Esophagus muscularis mucosa (tissue), 4 donors: ENCODE measurements at places on chromosomes 7 and 10. TPM values are rescaled to one million over a fixed set of nuclear protein-coding genes. Genes with fewer than 3 reads are reported as not detected.

Gene CCDC201
- total RNA-seq = not detected

Gene C10orf105
- 0.17 TPM for total RNA-seq

GRCh38 chr10:30865141-30865926 is 166.3 kb downstream of the ZNF438 start:
- H3K4me1 ChIP-seq = peaks cover 7% of the 10 kb centered on the region
- H3K27me3 ChIP-seq = no peaks in the 10 kb centered on the region
- H3K4me3 ChIP-seq = no peak overlapping the region
- no peaks in the 10 kb centered on the region for H3K36me3 ChIP-seq

DNA sequence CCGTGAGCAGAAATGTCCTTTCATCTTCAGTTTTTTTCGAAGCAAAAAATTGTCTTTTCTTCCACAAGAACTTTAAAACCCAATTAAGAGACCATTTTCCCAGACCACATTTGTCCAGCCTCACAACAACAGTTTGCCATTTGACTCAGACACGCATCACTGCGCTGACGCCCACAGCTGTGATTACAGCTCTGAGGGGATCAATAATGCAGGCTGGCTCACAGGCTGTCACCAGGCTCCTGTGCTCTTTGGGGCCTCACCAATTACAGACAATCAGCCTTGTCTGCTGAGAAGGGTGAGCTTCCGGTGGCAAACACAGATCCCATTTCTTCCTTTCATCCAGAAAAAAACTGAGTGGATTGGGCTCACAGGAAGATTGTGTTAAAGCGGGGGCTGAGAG is 33.3 kb downstream of the DDC start:
- H3K36me3 ChIP-seq = no peaks in the 10 kb centered on the region
- DNase-seq = peak; percentile 55
- H3K4me1 ChIP-seq = peaks cover 5% of the 10 kb centered on the region
- no peak overlapping the region for H3K27ac ChIP-seq

DNA sequence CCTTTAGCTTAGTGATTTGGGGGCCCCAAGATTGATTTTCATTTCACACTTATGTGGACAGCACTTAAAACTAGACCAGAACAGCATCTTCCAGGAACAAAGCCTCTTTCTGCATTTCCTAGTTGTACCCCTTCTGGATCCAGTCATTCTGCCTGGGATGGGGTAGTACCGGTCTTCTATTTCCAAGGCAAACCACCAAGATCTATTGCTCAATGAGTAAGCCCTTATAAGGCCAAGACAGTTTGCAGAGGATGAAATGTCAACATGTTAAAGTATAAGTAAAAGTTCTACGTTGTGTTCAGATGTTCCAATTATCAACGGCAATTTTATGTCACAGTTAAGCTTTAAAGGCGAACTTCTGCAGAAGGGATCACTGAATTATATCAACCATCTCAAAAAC is 106.9 kb upstream of the ZNF746 start:
- H3K4me1 ChIP-seq = no peaks in the 10 kb centered on the region
- DNase-seq = no peak
- peaks cover 70% of the 10 kb centered on the region for H3K36me3 ChIP-seq
- H3K27me3 ChIP-seq = no peaks in the 10 kb centered on the region
- H3K4me3 ChIP-seq = no peak overlapping the region

- no peaks in the 10 kb centered on the region for H3K4me1 ChIP-seq
- H3K27ac ChIP-seq = no peak overlapping the region
- H3K27me3 ChIP-seq = no peaks in the 10 kb centered on the region
- no peak for DNase-seq
- H3K4me3 ChIP-seq = no peak overlapping the region
- no peaks in the 10 kb centered on the region for H3K36me3 ChIP-seq
These were observed 258.2 kb downstream of the KIF20B start for GRCh38 chr10:89959433-89960110.

DNA sequence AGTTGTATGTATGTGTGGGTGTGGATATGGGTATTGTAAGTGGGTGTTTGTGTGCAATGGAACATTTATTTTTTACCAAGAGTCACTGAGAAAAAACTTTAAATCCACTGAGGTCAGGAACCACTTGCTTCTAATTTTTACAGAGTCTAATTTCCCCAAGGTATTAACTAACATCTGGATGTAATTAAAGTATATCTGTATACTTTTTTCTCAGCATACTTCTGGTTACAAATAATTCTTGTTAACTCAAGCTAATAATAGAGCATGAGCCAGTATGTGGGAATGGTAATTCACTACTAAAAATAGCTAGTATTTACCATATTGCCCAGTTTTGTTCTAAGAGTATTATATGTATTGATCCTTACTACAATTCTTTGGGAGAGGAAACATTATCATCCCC is 24.6 kb upstream of the STEAP4 start:
- H3K4me3 ChIP-seq = no peak overlapping the region
- no peaks in the 10 kb centered on the region for H3K36me3 ChIP-seq
- DNase-seq = no peak

- H3K27ac ChIP-seq = peak overlapping the region; percentile 47
- no peaks in the 10 kb centered on the region for H3K36me3 ChIP-seq
- DNase-seq = no peak
These were observed 92.4 kb downstream of the CTTNBP2 start for GRCh38 chr7:117780832-117781231.

- H3K36me3 ChIP-seq = no peaks in the 10 kb centered on the region
- no peaks in the 10 kb centered on the region for H3K27me3 ChIP-seq
- no peak overlapping the region for H3K4me3 ChIP-seq
- no peak for DNase-seq
- no peaks in the 10 kb centered on the region for H3K4me1 ChIP-seq
- no peak overlapping the region for H3K27ac ChIP-seq
These were observed 318.5 kb downstream of the SH2D4B start for GRCh38 chr10:80856186-80856585.

GRCh38 chr10:43251419-43252165 is 15.3 kb downstream of the RASGEF1A start:
- H3K27ac ChIP-seq = no peak overlapping the region
- H3K4me1 ChIP-seq = no peaks in the 10 kb centered on the region
- no peak overlapping the region for H3K4me3 ChIP-seq
- H3K36me3 ChIP-seq = no peaks in the 10 kb centered on the region
- peaks cover 22% of the 10 kb centered on the region for H3K27me3 ChIP-seq

GRCh38 chr7:41877118-41877517 is 174.2 kb upstream of the INHBA start:
- H3K36me3 ChIP-seq = no peaks in the 10 kb centered on the region
- peaks cover 4% of the 10 kb centered on the region for H3K27me3 ChIP-seq
- H3K27ac ChIP-seq = no peak overlapping the region
- DNase-seq = no peak

GRCh38 chr7:50362712-50363282 is 58.3 kb downstream of the IKZF1 start:
- no peaks in the 10 kb centered on the region for H3K4me1 ChIP-seq
- H3K36me3 ChIP-seq = no peaks in the 10 kb centered on the region
- no peak overlapping the region for H3K27ac ChIP-seq
- H3K27me3 ChIP-seq = no peaks in the 10 kb centered on the region

DNA sequence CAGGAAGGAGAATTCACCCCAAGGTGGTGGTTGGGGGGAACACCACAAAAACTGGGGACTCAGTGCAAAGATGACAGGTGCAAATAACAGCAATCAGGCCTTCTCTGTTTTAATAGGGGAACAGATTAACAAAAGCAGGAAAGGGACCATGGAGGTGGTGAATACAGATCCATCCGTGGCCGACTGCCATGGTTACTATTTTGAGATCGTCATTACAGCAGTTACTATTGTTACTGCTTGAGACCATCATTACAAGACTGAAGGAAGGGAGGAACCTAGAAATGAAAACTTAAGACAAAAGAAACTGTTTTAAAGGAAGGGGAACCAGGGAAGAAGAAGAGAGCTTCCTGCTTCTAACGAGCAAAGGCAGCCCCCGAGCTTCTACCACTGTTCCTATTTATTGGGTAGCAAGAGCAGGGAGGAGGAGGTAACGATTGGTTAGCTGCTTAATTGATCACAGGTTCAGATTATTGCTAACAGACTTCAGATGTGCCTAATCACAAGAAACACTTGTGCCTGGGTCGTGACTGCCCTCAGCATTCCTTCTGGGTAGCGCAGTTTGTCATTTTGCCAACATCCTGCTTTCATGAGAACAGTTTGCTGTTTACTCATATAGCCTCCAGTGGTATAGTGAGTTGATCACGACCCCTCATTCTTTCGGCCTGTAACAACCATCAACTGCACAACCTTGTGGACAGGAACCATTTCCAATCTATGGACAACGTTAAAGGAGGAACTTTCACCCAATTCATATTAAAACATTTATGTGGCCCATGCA is 216.3 kb downstream of the CHCHD3 start:
- no peaks in the 10 kb centered on the region for H3K36me3 ChIP-seq
- no peak overlapping the region for H3K27ac ChIP-seq
- H3K4me3 ChIP-seq = no peak overlapping the region
- no peaks in the 10 kb centered on the region for H3K27me3 ChIP-seq

GRCh38 chr7:139767561-139767982 is 10.2 kb downstream of the HIPK2 start:
- no peak overlapping the region for H3K27ac ChIP-seq
- no peaks in the 10 kb centered on the region for H3K27me3 ChIP-seq
- H3K4me1 ChIP-seq = peaks cover 38% of the 10 kb centered on the region
- no peak for DNase-seq
- no peaks in the 10 kb centered on the region for H3K36me3 ChIP-seq
- H3K4me3 ChIP-seq = no peak overlapping the region

GRCh38 chr7:6442114-6442513 is 5.6 kb downstream of the DAGLB start:
- DNase-seq = no peak
- H3K36me3 ChIP-seq = peaks cover 19% of the 10 kb centered on the region
- peaks cover 42% of the 10 kb centered on the region for H3K4me1 ChIP-seq
- no peak overlapping the region for H3K4me3 ChIP-seq

- no peak for DNase-seq
- H3K36me3 ChIP-seq = no peaks in the 10 kb centered on the region
- no peak overlapping the region for H3K4me3 ChIP-seq
- H3K27me3 ChIP-seq = no peaks in the 10 kb centered on the region
These were observed 8.8 kb upstream of the SPAM1 start for GRCh38 chr7:123916240-123916724.

DNA sequence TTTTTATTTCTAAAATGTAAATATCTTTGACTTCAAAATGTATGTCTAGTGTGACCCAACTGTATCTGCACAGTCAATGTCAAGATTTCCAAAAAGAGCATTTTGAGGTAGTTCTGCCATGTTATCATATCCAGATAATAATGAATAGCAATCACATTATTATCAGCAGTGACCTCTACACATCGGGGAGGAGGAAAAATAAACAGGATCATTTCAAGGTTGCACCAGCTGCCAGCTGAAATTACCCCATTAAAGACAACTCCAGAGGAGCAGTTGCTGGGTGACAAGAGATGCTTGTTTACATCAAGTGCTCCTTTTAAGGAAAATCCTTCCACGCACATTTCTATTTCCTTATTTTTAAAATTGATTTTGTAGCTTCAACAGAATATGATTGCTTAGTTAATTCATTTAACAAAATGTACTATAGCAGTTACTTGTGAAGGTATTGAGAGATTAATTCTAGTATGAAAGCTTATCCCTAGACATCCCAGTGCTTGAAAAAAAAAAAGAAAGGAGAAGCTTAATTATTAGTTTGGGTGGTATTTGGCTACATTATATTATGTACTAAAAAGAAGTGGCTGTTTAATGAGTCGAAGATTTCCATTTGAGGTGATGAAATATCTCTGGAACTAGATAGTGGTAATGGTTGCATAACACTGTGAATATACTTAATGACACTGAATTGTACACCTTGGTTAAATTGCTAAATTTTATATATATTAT is 19.3 kb upstream of the SLC35G1 start:
- H3K27me3 ChIP-seq = no peaks in the 10 kb centered on the region
- no peak overlapping the region for H3K27ac ChIP-seq
- peaks cover 5% of the 10 kb centered on the region for H3K4me1 ChIP-seq
- no peak for DNase-seq

DNA sequence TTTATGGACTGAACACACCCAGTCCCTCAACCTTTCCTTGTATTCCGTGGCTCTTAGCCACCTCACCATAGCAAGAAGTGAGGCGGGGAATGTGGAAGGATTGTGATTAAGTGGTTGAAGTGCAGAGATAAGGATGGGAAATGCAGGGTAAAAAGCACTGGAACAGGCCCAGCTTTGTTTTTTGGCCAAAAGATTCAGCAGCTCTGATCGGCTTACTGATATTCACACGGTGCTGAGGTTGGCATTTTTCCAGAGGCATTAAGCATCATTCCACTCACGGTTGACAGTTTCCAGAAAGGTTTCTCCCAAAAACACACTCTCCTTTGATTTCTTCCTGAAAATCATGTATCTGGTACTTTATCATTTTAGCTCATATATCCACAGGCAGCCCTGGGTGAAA is 544.2 kb downstream of the CNTNAP2 start:
- H3K27ac ChIP-seq = no peak overlapping the region
- DNase-seq = no peak
- no peaks in the 10 kb centered on the region for H3K27me3 ChIP-seq
- no peaks in the 10 kb centered on the region for H3K4me1 ChIP-seq
- H3K4me3 ChIP-seq = no peak overlapping the region
